Stimulated activated CD4-positive, alpha-beta T cell treated with anti-CD3 and anti-CD28 coated beads, Interleukin-15, amount 100 ng/mL, for 24 hours (primary cell): ENCODE measurements at places on chromosomes 3 and 15.

DNA sequence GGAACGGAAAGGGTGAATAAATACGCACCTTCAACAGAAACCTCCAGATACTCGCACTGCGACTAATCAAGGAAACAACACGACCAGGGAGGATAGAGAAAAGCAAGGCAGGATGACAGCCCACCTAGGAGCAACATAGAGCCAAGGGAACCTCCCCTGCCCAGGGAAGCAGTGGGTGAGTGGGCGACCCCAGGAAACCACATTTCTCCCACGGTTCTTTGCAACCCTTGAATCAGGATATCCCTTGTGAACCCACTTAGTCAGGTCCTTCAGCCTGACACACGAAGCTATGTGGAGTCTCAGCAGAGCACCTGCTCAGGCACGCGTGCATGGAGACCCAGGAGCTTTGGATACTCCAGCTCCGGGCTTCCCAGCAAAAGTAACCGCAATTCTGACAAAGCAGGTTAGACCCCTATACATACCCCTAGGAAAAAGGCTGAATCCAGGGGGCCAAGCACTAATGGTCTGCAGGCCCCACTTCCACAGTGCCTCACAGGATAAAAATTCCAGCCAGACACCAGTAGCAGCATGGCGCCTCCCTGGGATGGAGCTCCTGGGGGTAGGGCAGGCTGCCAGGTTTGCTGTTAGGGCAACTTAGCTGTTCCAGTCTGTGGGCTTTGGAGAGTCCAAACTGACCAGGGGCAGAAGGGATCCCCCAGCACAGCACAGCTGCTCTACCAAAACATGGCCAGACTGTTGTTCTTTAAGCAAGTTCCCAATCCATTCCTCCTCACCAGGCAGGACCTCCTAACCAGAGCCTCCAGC is 38.4 kb upstream of the PXYLP1 start:
- DNase-seq, result no peak

- no peak for DNase-seq
Measured at GRCh38 chr15:31221936-31222515, 104.6 kb upstream of the KLF13 start.

DNA sequence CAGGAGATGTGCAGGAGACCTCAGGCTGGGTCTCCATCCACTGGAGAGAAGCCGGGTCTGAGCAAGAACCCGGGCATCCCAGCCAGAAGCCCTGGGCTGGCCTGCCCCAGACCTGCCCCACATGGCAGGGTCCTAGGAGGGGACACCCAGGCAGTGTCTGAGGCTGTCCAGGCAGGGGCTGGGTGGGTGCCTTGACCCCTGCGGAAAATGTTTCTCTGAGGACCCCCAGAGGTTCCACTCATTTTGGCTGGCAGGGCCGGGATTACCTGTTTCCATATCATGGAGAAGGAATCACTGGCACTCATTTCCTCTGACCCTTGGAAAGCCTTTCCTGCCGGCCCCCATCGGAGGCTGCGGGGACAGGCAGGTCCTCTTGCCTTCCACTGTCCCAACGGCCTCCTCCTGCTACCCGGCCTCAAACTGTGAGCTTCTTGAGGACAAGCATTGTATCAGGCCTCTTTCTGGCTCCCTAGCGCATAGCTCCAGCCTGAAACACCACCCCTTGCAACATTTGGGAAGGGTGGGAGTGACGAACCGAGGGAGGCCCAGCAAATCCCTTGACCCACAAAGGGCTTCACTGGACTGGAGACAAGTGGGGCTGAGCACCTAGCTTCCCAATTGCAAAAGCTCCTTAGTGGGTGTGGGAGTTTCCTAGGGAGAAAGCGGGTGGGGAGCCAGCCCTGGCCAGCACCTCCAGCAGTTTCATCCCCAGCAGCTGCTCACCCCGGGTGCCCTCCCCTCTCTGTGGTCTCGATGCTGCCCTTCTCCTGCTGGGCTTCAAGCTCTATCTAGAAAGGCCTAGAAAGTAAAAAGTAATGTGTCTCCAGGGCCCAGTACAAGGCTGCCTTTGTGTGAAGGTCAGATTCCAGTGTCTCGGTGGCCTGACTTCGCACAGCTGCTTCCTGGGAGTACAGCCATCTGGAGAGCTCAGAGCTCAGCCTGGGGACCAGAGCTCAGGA is 29.7 kb downstream of the ACSBG1 start:
- DNase-seq, result no peak

- DNase-seq, result no peak
Measured at GRCh38 chr3:148964809-148965208, 26.5 kb upstream of the GYG1 start.

DNA sequence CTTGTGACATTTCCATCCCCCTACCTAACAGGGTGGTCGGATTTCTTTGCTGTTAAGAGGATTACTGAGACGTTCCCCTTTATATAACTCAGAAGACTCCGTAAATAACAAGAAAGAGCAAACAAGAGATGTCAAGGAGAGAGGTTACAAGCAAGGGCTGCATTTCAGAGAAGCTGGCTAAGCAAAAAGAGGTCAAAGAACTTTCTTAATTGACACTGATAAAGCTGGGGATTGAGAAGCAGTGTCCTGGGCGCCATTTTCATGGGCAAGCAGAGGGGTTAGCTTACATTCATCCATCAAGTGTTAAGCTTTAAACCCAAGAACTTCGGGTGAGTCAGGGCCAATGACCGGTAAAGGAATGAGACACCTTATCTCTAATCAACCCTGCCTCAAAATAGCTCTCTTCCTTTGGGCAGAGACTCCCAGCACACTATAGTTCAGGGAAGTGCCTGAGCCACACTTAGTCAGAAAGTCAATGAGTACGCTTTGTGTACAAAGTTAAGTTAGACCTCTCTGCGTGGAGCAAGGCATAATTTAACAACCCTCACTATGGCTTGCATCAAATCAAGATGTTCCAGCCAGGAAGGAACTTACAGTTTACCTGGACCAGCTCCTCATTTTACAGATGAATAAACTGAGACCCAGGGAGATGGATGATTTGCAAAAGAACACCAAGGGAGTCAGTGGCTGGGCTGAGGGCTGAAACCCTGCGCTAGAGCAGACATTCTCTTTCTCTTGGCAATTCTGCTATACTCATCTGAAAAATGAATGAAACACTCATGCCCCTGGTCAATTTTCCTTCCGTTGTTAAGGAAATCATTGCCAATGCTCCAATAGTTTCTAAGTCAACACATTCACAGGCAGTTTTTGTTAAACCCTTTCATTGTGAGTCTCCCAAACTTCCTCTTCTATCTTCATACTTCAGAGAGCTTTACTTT is 44.6 kb downstream of the CCNL1 start:
- DNase-seq, result no peak

- DNase-seq, result no peak
Measured at GRCh38 chr3:61571516-61572336, 10.4 kb downstream of the PTPRG start.

DNA sequence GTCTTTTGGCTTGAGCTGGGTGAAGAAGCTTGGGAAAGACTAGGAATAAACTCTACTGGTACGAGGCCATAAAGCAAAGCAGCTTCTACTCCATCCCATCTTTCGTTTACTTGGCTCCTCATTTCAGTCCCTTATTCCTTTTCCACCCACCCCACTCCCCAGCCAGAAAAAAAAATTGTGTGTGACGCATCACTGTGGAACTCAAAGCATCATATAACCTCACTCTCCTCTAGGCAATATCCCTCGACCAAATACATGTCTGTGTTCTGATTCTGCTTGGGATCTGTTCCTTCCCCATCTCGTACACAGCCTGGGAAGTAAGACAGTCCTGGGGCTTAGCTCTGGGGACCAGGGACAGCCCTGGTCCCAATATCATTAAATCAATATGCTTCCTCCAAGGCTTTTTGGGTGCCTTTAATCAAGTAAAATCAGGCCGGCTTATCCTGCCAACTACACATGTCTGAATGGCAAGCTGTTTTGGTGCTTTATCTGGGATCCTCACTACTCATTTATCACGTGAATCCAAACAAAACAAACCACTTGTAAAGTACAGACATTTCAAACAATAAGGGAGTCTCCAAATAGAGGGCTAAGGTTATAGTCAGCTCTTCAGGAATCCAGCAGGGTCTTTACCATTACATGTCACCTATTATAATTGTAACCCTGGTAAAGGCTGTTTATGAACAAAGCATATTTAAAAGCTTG is 74.9 kb upstream of the ZBED2 start:
- no peak for DNase-seq

- DNase-seq, result no peak
Measured at GRCh38 chr3:45842851-45843625, 1.1 kb upstream of the LZTFL1 start.

- no peak for DNase-seq
Measured at GRCh38 chr15:46708226-46708625, 1009.1 kb upstream of the SEMA6D start.

- DNase-seq, result no peak
Measured at GRCh38 chr15:83565138-83565537, 88.8 kb upstream of the ADAMTSL3 start.

DNA sequence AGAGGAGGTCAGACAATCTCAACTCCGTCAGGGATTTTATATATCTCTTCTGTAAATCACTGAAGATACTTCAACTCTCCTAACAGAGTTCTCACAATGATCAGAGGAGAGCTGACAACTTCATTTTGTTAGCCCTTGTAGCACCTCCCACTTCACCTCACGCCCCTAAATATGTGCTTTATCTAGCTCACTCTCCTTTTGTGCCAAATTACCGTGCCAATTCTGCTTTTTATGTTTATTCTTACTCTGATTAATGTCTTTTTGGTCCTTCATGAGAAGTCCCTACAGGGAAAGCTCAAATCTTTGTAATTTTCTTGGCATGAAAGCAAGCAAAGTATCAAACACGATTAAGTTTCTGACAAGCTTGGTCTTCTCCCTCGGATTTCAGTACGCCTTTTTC is 636.1 kb upstream of the NAALADL2 start:
- no peak for DNase-seq

- no peak for DNase-seq
Measured at GRCh38 chr15:34213690-34214089, 3.8 kb upstream of the KATNBL1 start.

GRCh38 chr3:94616833-94617232 is 554.0 kb downstream of the NSUN3 start:
- DNase-seq, result no peak
